Activated T-cell treated with anti-CD3 and anti-CD28 coated beads, Interleukin-2, amount 50 U/mL, for 24 hours (primary cell): ENCODE measurements at places on chromosomes 7 and 10.
A peak's percentile ranks its signal among the peaks of the same experiment; 100 is the strongest.

DNA sequence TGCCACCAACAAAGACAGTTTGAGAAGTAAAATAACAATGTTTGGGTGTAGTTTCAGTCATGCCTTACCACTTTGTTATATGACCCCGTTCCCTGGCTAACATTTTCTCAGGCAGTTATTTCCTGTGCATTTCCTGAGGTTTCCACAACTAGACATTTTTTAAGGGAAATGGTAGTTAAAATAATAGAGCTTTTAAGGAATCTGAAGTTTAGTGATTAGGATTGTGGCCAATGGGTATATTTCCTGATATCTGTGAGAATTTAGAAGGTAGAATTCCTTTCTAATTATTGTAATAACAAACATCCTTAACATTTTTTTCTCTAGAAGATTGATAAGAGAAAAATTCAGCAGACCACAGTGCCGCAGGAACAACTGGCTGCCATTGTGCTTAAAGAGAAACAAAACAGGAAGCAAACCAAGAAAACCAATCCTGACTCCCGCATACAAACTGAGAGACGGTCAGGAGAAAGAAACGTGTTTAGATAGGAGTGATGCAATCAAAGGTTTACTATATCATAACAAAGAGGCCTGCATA, 193.6 kb downstream of the MBL2 start:
- no peak for DNase-seq

GRCh38 chr7:151795168-151795811, 81.6 kb downstream of the PRKAG2 start:
- DNase-seq = peak; percentile 82

DNA sequence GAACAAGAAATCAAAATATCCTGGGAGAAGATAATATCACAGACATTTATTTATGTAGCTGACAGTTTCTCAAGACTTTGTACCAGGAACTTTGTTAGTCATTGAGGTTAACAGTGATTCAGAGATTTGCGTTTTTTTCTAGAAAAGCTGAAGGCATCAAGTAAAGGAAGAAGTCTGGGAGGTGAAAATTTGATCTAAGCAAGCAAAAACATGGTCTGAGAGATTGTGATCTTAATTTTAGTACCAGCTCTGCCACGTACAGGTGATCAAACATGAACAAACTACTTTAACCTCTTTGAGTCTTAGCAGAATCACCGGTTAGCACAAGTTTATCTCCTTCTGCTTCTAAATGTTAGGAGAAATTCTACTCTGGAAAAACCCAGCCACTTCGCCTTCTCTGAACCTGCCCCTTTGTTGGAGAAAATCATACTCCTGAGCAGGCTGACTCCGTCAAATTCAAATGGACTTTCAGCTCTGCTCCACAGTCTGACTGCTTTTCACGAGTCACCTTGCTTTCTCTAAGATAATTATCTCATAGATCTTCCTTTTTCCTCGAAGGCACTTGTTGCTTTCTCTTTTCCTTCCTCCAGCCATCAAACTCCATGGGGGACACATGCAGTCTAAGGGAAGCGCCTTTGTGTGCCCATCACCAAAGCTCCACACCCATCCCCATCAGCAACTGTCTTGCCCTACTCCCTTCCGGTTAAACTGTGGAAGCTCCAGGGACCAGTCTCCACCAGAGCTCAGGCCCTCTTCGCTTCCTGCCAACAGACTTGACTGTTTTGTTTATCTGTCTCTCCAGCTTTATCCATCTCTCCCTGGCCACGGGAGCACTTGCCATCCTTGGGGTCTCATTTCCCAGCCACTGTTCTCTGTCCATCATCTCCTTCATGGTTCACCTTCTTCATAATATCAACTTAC, 86.3 kb downstream of the PRKCQ start:
- DNase-seq = no peak

- DNase-seq = no peak
Observed at GRCh38 chr10:54691331-54691730, 109.7 kb downstream of the PCDH15 start.

GRCh38 chr7:151481650-151482505, 37.8 kb downstream of the RHEB start:
- DNase-seq = no peak
